Umbilical cord (tissue), 2 donors: ENCODE measurements at places on chromosomes 2 and 18.
A peak's percentile ranks its signal among the peaks of the same experiment; 100 is the strongest.

DNA sequence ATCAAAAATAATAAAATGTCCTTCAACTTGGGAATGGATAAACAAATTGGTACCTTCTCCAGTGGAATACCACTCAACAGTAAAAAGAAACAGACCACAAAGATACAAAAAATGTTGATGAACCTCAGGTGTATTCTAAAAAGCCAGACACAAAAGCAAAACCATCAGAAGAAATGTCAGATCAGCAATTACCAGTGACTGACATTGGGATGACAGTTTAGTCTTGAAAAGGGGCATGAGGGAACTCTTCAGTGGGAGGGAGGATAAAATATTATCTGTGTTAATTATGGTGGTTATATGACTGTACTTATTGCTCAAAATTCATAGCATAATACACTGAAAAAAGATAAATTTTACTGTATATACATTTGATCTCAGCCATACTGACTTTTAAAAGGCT, 473.0 kb downstream of the TMX3 start:
- no peak for DNase-seq

GRCh38 chr18:2513616-2514015, 57.7 kb downstream of the METTL4 start:
- no peak for DNase-seq

- DNase-seq: no peak
Measured at GRCh38 chr2:27001950-27002349, 30.8 kb upstream of the TMEM214 start.

DNA sequence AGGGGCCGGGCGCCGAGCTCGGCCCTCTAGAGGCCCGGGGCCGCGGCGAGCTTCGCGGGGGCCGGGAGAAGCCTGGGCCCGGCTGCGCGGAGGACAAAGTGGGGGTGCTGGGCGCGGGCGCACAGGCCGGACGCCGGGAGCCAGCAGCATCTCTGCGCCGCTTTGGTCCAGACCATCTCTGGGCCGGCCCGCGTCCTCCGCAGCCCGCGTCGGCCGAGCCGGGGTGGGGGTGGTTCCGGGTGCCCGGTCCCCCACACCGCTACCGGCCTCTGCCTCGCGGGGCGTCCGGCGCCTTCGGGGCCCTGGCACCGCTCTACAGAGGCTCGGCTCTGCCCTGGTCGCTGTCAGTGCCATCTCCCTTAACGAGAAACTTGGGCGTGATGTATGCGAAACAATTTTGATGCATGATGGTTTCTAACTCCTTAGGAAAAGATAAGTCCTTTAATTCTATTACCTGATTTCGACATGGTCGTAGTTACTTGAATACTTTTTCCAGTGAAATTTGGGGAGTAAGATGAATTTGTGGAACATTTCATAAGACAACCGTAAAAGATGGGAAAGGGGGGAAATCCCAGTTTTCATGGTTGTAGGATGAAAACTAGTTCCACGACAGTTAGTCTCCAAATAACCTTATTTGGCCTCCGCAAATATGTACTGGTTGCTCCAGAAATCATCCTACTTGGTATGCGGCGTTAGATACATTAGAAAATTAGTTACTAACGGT, 562 bp downstream of the TWSG1 start:
- no peak for DNase-seq

DNA sequence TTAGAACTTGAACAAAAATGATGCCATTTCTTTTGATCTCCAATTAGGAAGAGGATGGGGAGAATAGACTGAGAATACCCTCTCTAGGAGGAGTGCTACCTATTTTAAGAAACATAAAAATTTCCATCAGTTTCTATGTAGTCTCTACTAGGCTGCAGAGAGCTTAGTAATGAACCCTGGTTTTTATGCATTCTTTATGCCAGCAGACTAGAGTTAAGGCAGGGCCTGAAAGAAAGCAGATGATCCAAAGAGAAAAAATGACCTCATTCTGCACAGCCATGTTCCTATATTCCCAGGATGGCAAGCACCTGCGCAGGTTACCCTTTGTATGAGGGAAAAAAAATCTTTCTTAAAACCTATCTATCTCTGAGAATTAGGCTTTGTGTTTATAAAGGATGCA, 254.9 kb downstream of the RIT2 start:
- peak; percentile 42 for DNase-seq

- DNase-seq: no peak
Measured at GRCh38 chr18:26419746-26420145, 128.6 kb downstream of the KCTD1 start.

DNA sequence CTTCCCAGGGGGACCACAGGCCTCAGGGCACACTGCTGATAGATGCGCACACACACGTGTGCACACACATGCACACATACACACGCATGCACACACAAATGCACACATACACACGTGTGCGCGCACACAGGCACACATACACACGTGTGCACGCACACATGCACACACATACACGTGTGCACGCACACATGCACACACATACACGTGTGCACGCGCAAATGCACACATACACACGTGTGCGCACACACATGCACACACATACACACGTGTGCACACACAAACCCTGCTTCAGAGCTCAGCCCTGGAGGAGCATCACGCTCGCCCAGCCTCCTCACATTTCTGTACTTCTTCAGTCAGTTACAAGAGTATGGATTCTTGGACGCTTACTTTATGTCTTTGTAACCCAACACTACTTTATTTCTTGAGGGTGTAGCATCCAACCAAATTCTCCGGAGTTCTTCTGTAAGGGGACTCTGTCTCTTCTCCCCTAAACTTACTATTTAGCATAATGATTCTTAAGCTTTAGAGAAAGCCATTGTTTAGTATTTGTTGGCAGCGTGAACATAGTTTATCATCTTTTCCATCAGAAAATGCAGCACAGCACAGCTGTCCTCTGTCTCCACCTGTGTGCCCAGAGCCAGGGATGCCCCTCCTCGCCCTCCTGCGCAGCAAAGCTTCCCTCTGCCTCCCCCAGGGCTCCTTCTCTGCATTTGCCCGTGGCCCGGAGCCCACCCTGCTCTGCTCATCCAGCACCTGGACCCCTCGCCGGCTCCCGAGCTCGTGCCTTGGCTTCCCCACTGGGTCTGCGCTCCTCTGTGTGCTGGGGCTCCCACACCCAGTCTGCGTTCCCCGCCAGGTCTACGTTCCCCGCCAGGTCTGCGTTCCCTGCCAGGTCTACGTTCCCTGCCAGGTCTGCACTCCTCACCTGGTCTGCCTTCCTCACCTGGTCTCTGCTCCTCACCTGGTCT, 74.4 kb upstream of the CTDP1 start:
- peak; percentile 27 for DNase-seq

- DNase-seq: peak; percentile 38
Measured at GRCh38 chr2:100321179-100321865, 979 bp downstream of the LONRF2 start.

DNA sequence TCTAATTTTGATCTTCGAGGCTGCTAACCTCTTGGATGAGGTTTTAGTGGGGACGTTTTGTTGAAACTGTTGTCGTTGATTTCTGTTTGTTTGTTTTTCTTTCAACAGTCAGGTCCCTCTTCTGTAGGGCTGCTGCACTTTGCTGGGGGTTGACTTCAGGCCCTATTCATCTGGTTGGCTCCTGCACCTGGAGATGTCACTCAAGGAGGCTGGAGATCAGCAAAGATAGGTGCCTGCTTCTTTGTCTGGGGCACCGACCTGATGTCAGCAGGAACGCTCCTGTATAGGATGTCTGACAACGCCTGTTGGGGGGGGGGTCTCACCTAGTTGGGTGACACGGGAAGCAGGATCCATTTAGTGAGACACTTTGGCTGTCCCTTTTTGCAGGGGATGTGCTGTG, 915.6 kb upstream of the CHAC2 start:
- DNase-seq: no peak

GRCh38 chr2:231554748-231555545, 24.7 kb upstream of the NMUR1 start:
- peak; percentile 72 for DNase-seq

- peak; percentile 26 for DNase-seq
Measured at GRCh38 chr2:190637281-190637734, 11.6 kb upstream of the NAB1 start.

DNA sequence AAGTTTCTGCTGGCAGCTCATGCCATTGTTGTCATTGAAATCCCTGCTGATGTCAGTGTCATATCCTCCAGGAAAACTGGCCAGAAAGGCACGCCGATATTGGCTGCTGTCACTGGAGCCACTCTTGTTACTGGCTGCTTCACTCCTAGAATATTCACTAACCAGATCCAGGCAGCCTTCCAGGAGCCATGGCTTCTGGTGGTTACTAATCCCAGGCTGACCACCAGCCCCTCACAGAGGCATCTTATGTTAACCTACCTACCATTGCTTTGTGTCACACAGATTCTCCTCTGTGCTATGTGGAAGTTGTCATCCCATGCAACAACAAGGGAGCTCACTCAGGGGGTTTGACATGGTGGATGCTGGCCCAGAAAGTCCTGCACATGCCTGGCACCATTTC, 27.0 kb upstream of the MTX2 start:
- DNase-seq: no peak

GRCh38 chr2:130314377-130314776, 28.3 kb upstream of the IMP4 start:
- no peak for DNase-seq

DNA sequence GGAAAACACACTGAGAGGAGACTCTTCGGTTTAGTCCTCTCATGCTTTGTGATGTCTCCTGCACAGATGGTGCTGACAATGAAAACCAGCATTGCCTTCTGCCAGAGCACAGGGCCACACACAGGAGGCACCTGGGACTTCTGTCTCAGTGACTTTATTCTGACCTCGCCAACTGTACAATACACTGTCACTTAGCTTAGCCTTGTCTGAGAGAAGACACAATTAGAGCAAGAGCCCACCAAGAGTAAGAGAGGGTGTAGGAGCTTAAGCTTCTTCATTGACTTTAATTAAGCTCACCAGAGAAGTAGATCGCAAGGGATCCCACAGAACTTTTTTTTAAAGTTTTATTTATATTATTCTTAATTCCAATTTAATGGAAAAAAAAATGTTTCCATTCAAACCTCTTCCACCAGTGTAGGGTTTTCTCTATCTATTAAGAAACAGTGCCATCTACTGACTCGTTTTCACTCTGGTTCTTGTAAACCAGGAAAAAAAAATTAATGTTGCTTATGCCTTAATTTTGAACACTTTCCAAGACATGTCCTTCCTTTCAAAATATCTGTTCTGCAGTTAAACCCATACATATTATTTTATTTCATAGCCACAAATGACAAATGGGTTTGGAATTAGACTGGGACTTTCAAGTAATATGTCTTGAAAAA, 42.4 kb upstream of the DDX18 start:
- peak; percentile 58 for DNase-seq

GRCh38 chr18:48983793-48984437, 33.1 kb upstream of the SMAD7 start:
- peak; percentile 56 for DNase-seq

DNA sequence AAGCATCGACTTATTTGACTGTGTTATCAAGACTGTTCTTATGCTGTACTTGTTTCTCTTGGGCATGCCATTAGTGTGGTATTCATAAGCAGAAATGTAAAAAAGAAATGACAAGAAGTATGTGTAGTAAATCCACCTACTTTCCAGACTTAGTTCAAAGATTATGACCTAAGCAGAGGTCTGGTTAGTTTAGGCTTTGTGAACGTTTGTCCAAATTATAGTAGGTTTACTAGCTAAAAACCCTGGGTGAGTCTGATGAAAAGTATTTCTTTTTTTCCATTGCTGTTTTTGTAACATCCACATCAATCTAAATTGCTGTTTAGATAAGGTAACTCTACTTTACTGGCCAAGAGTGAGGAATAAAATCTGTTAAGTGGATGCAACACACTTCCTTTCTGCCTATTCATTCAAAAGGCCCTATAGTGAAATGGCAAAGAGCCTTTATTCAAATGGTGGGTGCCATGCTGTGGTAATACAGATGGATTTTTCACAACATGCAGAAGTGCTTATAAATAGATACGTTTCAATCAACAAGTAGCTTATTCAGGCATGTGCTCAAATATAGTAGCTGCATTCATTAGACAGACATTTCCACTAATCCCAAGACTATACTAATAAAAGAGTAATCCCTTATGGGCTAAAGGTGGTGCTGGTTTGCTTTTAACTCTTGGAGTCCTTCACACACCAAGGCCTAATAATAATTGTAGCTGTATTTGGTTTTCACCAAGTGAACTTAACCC, 122.5 kb upstream of the LTBP1 start:
- peak; percentile 87 for DNase-seq

GRCh38 chr2:233234264-233234663, 17.2 kb upstream of the ATG16L1 start:
- no peak for DNase-seq

- DNase-seq: peak; percentile 19
Measured at GRCh38 chr18:3151399-3152264, 68.1 kb downstream of the MYOM1 start.

- peak; percentile 51 for DNase-seq
Measured at GRCh38 chr18:49006641-49007454, 56.1 kb upstream of the SMAD7 start.

DNA sequence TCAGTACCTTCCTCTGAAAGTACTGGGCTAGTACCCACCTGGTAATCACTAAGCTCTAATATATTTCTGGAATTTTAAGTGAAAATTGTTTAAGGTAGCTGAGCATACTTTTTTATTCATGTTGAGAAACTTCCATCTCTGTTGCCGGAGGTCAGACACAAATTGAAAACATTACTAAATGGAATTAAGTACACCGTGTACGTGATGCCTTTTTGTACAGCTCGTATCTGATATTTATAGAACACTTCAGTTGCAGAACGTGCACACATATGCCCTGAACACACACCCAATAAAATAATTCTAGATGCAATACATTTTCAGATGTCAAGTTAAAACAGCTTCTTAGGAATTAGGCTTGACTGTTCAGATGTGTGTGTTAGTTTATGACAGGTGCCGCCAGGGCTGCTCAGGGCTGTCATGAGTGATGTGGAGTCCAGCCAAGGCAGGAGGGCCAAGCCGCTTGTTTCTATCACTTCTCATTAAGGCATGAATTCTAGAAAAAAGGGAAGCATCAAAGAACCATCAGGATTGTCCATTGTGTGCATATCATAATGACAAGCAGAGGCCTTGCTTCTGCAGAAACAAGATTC, 80.9 kb upstream of the FOSL2 start:
- DNase-seq: no peak

GRCh38 chr2:63374341-63374740, 213.9 kb downstream of the WDPCP start:
- no peak for DNase-seq

GRCh38 chr2:195608768-195609454, 48.1 kb upstream of the SLC39A10 start:
- DNase-seq: no peak

GRCh38 chr2:196330645-196331044, 159.3 kb upstream of the STK17B start:
- DNase-seq: no peak

DNA sequence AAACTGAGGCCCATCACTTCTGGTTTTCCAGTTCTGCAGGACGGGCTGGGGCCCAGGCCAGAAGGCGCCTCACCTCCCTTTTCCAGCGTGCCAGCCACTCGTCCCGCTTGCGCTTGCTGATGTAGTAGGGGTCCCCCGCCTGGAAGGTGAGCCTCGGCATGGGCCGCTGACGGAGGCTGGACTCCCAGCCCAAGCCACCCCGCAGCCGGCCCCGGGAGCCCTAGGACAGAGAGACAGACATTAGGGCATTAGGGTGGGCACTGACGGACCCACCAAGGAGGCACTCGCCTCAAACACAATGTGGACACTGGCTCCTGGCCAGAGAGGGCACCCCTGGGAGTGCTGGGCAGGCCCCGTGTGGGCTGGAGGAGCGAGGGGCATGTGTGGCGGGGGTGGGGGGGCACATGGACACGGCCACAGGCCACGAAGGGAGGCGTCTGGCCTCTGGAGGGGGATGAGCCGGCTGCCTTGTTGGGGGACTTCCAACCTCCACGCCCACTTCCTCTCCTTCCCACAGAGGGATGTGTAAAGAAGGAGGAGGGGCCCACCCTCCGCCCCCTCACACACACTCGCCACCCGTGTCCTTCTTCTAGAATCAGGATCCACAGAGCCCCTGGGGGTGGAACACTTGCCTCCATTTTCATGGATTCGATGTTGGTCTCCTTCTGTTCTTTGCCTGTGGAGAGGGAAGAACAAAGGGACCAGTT, 66.7 kb downstream of the DNMT3A start:
- peak; percentile 21 for DNase-seq
